Fibroblast of lung (primary cell): ENCODE measurements at places on chromosomes 2 and 18.
A peak's percentile ranks its signal among the peaks of the same experiment; 100 is the strongest.

DNA sequence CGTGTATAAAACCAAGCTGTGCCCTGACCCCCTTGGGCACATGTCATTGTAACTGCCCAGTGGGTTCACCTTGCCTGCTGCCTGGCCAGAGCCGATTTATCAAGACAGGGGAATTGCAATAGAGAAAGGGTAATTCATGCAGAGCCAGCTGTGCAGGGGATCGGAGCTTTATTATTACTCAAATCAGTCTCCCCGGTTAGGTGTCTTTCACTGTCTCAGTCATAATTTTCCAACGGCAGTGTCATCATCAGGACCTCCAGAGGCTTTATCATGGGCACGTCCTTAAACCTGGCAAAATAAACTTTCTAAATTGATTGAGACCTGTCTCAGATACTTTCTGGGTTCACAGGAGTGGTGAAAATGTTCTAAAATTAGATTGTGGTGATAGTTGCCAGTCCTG, 29.6 kb upstream of the PGAP1 start:
- no peak for DNase-seq

- DNase-seq: no peak
These were observed 523.7 kb upstream of the DSEL start for GRCh38 chr18:68040198-68040597.

DNA sequence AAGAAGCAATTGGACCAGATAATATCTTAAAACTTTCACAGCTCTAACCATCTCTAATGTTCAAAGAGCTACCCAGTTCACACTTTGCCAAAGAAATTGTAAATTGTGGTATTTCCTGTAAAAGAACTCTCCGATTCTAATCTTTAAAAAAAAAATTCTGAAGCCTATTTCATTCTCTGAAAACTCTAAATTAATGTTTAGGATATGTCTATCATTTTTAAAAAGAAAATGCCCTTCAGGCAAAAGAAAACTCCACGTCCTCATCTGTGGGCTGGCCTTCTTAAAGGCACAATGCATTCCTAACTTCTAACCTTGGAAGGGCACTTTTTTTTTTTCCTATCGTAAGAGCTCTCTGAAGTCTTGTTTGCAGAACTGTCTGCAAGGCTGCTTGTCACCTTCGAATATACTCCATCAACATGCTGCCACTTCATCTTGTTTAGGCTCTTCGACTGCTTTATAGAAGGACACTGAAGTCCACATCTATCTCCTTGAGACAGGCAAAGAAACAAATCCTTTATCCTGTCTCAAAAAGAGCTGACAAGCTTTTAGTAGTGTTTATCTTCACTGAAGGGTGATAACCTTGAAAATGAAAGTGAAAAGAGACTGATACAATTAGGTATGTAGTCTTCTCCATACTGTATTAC, 124.3 kb upstream of the SLC39A10 start:
- peak; percentile 31 for DNase-seq

DNA sequence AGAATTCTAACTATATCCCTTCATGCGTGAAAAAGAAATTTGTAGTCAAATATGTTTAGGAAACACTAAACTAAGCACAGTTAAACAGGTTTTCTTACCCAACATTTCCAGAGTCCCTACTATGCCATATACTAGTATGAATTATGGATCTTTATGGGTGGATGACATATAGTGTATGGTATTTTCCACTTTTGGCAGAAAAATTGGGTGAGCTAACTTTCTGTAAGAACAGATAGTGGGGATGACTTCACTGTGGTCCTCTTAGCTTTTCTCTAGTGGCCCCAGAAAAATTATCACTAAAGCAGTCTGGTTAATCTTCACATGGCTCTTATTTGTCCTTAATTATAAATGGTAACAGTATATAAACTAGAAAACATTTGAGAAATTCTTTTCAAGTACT, 240.0 kb upstream of the GULP1 start:
- peak; percentile 16 for DNase-seq

- DNase-seq: no peak
These were observed 184.2 kb downstream of the KCNJ3 start for GRCh38 chr2:154882725-154883124.

- peak; percentile 81 for DNase-seq
These were observed 63.3 kb upstream of the ALPP start for GRCh38 chr2:232315049-232315922.

GRCh38 chr2:206970589-206971360, 31.5 kb downstream of the CPO start:
- no peak for DNase-seq

- no peak for DNase-seq
These were observed 485.2 kb downstream of the EIPR1 start for GRCh38 chr2:2892378-2892777.
